Aorta (tissue), 5 donors: ENCODE measurements at places on chromosomes 12 and 14. TPM values are rescaled to one million over a fixed set of nuclear protein-coding genes. Genes with fewer than 3 reads are reported as not detected.

The CRIP2 gene
- total RNA-seq, result 267 TPM

DNA sequence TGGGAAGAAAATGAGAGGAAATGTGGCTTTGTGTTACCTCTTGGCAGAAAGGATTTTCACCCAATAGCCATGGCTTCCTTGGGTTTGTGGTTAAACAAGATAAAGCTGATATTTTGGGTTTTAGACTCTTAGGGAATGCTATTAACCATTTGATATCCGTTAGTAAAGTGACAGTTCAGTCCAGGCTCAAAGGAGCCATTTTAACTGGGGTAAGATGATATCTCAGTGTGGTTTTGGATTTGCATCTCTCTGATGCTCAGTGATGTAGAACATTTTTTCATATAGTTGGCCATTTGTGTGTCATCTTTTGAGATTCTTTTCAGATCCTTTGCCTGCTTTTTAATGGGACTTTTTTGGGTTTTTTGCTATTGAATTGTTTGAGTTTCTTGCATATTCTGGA, 30.1 kb downstream of the IFT43 start:
- no peak overlapping the region for H3K4me3 ChIP-seq
- no peak for DNase-seq
- H3K4me1 ChIP-seq, result peaks cover 2% of the 10 kb centered on the region
- no peaks in the 10 kb centered on the region for H3K27me3 ChIP-seq
- no peaks in the 10 kb centered on the region for H3K36me3 ChIP-seq
- peak overlapping the region; percentile 43 for H3K27ac ChIP-seq

GRCh38 chr12:25875661-25876060, 82.8 kb upstream of the RASSF8 start:
- H3K27ac ChIP-seq, result no peak overlapping the region
- no peak overlapping the region for H3K4me3 ChIP-seq
- H3K36me3 ChIP-seq, result no peaks in the 10 kb centered on the region

GRCh38 chr12:111084158-111084557, 163.8 kb upstream of the MYL2 start:
- no peaks in the 10 kb centered on the region for H3K4me1 ChIP-seq
- no peak overlapping the region for H3K4me3 ChIP-seq
- DNase-seq, result no peak
- no peaks in the 10 kb centered on the region for H3K36me3 ChIP-seq

GRCh38 chr12:94710933-94711332, 60.6 kb upstream of the TMCC3 start:
- H3K36me3 ChIP-seq, result no peaks in the 10 kb centered on the region
- no peaks in the 10 kb centered on the region for H3K27me3 ChIP-seq
- H3K27ac ChIP-seq, result no peak overlapping the region
- DNase-seq, result no peak
- H3K4me3 ChIP-seq, result no peak overlapping the region
- no peaks in the 10 kb centered on the region for H3K4me1 ChIP-seq

GRCh38 chr14:63800083-63800482, 52.7 kb upstream of the SYNE2 start:
- no peaks in the 10 kb centered on the region for H3K4me1 ChIP-seq
- DNase-seq, result no peak

The CDKN3 gene
- 10.5 TPM for total RNA-seq

The CHMP4A gene
- total RNA-seq, result 38.3 TPM

DNA sequence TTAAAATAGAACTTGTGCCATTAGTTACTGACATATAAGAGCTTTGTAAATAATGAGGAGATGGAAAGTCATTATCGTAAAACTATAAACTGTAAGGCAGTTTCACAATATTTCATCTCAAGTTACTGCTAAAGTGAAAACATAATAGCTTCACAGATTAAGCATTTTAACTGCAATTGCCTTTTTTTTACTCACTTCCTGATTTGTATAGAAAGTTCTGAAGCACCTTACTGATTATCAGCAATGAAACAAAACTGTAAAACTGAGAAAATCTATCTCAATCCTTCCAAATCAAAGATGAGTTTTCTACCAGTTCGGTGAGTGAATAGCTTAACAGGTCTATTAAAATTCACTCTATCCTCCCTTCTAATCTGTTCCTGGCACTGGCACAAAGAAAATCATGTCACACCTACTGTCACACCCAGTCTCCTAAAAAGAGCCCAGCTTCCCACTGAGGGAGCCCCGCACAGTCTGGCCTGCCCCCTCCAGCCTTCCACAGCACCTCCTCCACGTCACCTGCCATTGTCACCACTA, 161.4 kb upstream of the ABCD2 start:
- no peak for DNase-seq
- no peak overlapping the region for H3K4me3 ChIP-seq
- H3K4me1 ChIP-seq, result no peaks in the 10 kb centered on the region
- H3K36me3 ChIP-seq, result no peaks in the 10 kb centered on the region
- no peak overlapping the region for H3K27ac ChIP-seq

DNA sequence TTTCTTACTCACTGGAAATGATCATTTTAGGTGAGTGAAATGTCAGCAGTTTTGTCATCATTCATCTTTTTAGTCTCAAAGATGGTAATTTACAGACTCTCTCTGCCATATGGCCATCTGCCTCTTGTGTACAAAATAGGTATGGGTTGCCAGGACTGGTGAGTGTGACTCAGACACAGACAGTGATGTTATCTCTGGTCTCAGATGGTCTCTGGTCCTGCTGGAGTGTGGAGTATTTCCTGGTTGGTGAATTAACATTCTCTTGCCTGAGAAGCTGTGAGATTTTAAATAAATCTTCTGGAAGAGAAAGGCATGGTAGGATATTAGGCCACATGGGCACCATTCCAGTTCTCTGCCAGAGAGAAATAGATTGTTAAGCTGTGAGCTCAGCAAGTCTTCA, 207.0 kb downstream of the ATP23 start:
- no peak for DNase-seq
- no peaks in the 10 kb centered on the region for H3K4me1 ChIP-seq
- H3K36me3 ChIP-seq, result no peaks in the 10 kb centered on the region

DNA sequence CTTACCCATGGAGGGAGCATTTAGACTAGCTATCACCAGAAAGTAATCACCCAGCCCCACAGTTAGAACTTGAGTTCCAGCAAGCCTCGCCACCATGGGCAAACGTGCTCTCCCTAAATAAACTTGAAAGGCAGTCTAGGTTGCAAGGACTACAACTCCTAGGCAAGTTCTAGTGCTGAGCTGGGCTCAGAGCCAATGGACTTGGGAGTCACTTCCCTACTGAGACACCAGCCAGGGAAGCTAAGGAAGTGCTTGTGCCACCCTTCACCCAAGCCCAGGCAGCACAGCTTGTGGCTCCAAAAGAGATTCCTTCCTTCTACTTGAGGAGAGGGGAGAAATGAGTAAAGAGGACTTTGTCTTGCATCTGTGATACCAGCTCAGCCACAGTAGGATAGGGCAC, 57.9 kb downstream of the SLCO1A2 start:
- no peak overlapping the region for H3K27ac ChIP-seq
- H3K27me3 ChIP-seq, result no peaks in the 10 kb centered on the region
- no peaks in the 10 kb centered on the region for H3K4me1 ChIP-seq
- H3K4me3 ChIP-seq, result no peak overlapping the region
- H3K36me3 ChIP-seq, result no peaks in the 10 kb centered on the region
- no peak for DNase-seq
